ENCODE measurements at places on chromosomes 2 and 18.

GRCh38 chr2:99801327-99801901 is 311.6 kb upstream of the REV1 start:
- DNase-seq: no peak

GRCh38 chr2:47313728-47314127 is 89.2 kb upstream of the MSH2 start:
- no peak for DNase-seq

GRCh38 chr2:231393149-231394131 is 2.1 kb upstream of the B3GNT7 start:
- no peak for DNase-seq

DNA sequence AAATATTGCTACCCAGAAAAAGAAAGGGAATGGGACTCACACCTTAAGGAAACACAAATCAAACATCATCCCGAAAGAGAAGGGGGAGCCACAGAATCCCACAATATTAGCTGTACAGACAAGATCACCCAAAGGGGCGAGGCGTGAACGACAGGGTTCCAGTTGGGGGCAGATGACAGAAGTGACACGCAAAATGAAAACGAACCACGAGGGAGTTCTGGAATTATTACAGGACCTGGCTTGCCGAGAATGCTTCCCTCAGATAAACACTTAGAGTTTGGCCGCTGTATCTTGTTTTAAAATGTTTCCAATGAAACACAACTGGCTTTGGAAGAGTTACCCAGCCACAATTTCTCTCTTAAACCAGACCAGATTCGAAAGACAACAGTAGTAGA is 60.4 kb downstream of the C2orf76 start:
- DNase-seq: no peak

DNA sequence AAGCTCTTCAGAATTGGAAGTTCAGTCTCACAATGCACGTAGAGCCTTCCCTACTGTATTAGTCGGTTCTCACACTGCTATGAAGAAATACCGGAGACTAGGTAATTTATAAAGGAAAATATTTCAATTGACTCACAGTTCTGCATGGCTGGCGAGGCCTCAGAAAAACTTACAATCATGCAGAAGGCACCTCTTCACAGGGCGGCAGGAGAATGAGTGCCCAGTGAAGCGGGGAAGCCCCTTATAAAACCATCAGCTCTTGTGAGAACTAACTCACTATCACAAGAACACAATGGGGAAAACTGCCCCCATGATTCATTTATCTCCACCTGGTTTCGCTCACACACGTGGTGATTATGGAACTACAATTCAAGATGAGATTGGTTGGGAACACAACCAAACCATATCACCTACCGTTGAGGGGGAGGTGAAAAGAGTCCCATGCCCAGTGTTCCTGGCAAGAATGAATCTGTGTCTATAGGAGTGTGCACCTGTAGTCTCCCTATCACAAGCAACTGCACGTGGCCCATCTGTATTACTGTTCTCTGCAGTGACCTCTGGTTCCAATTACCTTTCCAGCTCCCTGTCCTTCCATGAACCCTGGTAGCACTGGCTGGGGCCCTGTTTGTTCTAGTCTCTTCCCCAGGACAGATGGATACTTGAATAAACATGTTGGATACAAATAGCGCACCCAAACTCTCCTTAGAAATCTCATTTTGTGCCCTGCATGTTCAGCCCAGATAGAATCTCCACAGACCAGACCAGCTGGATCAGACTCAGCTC is 44.4 kb upstream of the ATL2 start:
- no peak for DNase-seq

DNA sequence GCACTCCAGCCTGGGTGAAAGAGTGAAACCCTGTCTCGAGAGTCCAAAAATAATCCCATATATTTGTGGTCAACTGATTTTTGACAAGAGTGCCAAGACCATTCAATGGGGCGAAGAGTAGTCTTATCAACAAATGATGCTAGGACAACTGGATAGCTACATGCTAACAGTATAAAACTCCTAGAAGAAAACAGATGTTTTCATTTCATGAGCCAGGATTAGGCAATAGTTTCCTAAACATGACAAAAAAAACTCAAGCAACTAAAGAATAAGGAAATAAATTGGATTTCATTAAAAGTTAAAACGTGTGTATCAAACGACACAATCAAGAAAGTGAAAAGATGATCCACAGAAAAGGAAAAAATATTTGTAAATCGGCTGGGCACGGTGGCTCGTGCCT is 6.3 kb downstream of the LIMS2 start:
- DNase-seq: no peak

DNA sequence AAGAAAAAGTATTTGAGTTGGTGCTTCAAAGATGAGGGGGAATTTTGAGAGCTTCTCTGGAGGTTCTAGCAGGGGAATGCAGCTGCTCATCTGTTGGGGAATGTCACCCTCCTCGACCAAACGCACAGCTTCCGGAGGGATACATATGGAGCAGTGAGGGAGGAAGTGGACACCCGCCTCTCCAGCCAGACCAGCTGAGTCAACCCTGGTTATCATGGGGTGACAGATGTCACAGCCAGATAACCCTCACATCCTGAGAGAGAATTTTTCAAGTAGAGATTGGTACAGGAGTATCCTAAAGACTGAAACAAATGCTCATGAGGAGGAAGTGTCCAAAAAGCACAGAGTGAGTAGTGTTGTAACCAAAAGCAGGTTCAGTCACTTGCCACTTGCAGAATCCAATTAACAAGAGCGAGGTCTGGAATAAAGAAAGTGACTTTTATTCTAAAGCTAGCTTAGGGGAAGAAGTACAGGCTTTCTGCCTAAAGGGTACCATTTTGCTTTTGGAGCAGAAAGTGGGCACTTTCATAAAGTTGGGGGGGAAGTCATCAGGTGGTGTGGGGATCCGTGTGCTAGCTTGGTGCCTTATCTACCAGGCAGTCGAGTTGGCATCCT is 395.2 kb downstream of the RAD51AP2 start:
- DNase-seq: no peak

DNA sequence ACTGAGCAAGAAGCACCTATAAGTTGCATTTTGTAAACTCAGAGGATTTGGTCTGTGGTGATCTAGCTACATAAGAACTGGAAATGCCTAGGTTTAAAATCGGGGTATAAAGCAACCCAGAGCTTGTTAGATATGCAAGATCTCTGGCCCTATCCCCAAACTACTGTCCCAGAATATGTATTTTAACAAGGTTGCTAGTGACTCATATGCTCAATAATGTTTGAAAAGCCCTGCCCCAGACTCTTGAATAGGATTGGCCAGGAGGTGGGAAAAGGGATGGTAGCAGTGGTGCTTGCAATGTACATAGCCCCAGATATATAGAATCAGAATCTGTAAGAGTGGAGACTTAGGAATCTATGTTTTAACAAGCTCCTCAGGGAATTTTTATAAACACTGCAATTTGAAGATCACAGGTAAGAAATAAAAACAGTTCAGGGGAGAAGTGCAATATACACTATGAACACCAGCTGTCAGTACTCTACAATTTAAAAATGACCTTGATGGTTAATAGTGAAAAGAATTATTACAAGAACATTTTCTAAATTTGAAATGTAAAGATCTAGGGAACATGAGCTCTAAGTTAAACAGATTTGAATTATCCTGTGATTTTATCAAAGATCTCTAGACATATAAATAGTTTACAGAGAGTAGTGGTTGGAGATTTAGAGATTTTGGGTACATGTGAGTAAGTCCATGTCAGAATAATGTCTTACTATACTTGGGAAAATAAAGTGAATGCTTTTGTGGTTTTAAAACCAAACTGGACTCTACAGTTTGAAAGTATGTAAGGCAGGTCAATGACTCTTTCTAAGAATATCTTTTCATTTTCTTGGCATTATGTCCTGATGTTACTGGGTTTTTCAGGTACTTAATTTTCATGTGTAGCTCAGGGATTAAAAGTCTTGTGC is 7.7 kb upstream of the MMADHC start:
- no peak for DNase-seq

DNA sequence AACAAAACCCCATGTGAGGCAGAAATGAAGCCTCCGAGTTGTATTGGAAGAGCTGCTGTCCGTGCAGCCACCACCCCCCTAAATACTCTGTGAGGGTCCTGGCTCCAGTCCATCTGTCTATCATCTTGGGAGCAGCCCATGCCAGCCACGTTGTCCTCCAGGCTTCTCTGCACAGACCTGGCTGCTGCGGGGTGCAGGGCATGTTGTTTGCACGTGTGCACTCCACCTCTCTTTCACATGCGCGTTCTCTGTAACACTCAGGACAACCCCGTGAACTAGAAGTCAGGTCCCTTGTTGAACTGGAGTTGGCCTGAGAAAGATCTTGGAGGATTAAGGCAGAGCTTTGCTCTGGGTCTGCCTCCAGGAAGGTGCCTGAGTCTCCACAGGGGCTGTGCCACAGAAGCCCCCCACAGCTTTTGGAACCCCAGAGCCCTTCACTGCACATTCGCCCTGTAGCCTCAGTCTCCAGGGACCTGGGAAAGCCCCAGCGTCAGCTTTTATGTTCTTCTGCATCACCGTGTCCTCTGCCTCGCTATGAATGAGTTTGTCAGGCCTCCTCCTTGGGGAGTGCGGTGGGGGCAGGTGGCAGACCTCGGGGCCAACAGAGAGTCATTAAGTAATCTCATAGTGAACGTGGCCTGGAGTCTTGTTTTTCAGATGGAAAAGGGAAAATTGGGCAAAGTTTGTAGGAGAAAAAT is 16.6 kb downstream of the RTP5 start:
- no peak for DNase-seq

DNA sequence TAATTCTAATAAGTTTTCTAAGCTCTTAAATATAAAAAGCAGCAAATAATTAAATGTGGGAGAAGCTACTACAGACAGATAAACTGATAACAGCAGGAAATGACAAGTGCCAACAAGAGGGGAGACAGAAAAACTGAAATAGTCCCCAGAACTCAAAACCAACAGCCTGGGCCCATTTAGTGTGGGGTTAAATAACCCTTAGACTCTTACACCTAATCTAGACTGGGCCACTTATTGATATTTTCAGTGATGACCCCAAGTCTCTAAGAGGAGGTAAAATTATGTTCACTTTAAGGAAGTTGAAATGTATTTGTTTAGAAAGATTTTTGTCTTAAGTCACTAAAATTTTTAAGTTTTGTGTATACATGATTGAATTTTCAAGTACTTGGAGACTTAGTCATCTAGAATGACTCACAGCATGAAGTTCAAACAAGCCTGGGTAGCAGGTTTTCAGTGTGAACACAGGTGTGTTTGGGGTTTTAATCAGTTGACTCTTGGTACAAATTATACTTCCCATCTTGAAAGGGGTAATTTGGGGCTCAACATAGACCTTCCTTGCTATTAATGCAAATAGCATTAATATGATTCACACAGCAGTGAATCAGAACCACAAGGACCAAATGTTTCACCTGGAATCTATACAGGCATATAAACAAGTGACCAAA is 54.9 kb upstream of the MYO3B start:
- peak; percentile 34 for DNase-seq

DNA sequence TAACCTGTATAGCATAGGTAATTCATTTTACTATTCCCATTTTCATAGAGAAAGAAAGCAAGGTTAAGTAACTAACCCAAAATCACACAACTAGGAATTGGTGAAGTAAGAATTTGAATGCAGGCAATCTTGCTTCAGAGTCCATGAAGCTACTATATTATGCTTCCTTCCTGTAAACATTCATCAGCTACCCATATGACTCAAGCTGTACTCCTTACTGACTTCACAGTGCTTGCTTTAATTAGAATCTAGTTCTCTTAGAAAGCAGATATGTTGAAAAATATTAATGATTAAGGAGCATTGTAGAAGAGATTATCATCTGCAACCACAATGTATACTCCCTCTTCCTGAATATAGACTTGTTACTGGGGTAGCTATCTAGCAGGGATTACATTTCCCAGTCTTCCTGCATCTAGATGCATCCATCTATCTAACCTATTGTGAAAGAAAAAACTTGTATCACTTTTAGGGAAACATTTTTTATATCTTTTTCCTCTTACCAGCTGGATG is 961.6 kb upstream of the CHAC2 start:
- no peak for DNase-seq

- DNase-seq: no peak
Observed at GRCh38 chr2:186032102-186032738, 293.6 kb downstream of the FSIP2 start.

GRCh38 chr2:37469126-37469525 is 124.7 kb downstream of the QPCT start:
- no peak for DNase-seq
